ENCODE measurements at places on chromosomes 2 and 18.

GRCh38 chr18:63440881-63441280, 18.6 kb upstream of the VPS4B start:
- no peak for DNase-seq

- no peak for DNase-seq
Measured at GRCh38 chr18:11118051-11118766, 31.2 kb downstream of the PIEZO2 start.

DNA sequence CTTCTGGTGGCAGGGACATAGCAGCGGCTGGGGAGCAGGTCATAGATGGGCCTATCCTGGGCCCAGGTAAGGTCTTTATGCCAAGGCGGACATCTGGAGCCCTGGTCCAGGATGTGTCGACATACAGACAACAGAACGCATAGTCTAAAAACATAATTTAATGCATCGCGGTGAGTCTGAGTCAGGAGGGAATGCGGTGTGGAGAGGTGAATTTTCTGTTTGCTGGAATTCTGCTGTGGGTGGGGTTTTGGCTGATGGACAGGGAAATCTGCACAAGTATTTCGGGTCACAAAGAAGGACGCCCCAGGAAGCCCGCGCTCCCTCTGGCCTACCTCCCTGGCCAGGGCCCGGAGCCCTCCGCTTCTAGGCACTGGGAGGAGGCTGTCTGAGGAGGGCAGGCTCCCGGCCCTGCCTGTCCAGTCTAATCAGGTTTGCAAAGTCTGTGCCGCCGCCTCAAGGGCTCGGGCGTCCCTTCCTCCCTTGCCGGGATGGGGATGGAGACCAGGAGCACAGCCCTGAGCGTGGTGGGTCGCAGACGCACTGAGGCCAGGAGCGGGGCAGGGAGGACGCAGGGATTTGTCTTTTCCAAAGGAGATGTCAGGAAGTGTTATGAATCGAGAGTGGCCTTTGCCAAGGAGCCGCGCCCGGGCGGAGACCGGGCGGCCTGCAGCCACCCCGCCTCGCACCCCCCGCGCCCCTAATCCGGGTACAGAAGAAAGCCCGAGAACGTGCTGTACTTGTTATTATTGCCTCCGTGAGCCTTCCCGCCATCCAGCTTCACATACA, 2.3 kb downstream of the C1QL2 start:
- DNase-seq, result no peak

- no peak for DNase-seq
Measured at GRCh38 chr18:2853926-2854664, 7.3 kb downstream of the EMILIN2 start.

- no peak for DNase-seq
Measured at GRCh38 chr2:105781274-105781978, 36.7 kb downstream of the NCK2 start.

- DNase-seq, result no peak
Measured at GRCh38 chr2:152330235-152330866, 4.6 kb upstream of the FMNL2 start.

DNA sequence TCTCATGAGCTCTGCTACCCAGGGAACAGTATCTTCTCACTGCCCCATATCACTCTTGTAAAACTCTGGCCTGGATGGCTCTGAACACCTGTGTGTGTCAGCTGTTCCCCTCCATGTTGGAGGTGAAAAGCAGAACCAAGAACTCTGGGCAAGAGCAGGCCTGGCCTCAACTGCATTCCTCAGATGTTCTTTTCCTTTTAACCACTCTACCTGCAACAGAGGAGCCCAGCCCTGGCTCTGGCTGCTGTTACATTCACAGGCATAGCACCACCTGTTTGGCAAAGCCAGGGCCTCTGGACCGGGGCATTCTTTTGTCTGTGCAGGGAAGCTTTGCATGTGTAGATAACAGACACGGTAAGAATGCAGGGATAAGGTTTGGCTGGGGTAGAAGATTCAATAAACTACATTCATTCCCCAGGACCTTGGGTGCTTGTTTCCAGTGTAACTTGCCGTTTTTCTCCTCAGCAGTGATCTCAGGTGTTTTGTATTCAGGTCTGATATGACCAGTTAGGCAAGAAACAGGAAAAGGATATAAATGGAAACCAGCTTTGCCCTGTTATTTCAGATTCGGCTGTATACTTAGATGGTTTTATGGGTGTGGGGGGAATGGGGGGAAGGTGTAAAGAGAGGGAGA, 95.1 kb downstream of the SPTBN1 start:
- no peak for DNase-seq

DNA sequence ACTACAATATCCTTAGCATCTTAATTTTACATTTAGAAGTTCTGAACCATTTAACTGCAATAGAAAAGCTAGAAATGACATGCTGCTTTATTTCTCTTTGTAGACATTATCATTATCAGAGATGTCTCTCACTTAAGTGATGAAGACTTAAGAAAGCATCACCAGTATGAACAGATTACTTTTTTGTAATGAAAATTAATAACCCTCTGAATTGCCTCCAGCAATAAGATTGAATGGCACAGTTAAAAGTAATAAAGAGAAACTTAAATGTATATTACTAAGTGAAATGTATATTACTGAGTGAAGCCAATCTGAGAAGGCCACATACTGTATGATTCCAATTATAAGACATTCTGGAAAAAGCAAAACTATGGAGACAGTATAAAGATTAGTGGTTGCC, 89.4 kb downstream of the PID1 start:
- DNase-seq, result no peak

- DNase-seq, result no peak
Measured at GRCh38 chr18:50947899-50948298, 19.9 kb upstream of the ELAC1 start.

GRCh38 chr2:196233021-196233804, 61.8 kb upstream of the STK17B start:
- no peak for DNase-seq

GRCh38 chr2:233989221-233989858, 61.2 kb upstream of the SPP2 start:
- no peak for DNase-seq

DNA sequence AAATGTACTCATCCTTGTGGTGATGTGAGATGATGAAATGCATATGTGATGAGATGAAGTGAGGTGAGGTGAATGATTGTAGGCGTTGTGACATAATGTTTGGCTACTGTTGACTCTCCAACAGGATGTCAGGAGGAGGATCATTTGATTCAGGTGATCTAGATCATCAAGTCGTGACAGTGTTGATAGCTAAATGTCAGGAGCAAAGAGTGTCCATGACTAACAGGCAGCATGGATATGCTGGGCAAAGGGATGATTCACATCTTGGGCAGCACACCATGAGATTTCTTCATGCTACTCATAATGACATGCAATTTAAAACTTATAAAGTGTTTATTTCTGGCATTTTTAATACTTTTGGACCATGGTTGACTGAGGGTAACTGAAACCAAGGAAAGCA, 40.2 kb upstream of the UBXN4 start:
- DNase-seq, result no peak

DNA sequence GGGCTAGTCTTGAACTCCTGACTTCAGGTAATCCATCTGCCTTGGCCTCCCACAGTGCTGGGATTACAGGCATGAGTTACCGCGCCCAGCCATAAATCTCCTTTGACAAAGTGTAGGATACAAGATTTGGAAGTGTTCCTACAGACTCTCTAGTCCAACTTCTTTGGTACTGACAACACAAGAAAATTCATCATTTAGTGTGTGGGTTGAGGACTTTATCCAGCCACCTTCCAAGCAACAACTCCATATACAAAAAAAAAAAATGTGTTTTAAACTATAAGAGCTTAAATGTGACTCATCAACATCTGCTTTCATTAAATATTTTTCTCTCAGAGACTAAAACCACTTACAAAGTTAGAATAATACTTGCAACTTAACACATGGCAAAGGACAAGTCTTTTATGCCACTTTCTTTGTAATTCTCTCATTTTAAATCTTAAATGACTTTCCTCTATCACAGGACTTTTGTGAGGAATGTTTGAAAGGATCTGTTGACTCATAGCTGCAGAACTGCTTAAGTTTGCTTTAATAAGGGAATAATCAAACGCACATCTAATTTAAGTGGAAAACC, 46.2 kb upstream of the ITGAV start:
- no peak for DNase-seq

GRCh38 chr2:233846387-233847247, 7.7 kb downstream of the HJURP start:
- DNase-seq, result no peak

DNA sequence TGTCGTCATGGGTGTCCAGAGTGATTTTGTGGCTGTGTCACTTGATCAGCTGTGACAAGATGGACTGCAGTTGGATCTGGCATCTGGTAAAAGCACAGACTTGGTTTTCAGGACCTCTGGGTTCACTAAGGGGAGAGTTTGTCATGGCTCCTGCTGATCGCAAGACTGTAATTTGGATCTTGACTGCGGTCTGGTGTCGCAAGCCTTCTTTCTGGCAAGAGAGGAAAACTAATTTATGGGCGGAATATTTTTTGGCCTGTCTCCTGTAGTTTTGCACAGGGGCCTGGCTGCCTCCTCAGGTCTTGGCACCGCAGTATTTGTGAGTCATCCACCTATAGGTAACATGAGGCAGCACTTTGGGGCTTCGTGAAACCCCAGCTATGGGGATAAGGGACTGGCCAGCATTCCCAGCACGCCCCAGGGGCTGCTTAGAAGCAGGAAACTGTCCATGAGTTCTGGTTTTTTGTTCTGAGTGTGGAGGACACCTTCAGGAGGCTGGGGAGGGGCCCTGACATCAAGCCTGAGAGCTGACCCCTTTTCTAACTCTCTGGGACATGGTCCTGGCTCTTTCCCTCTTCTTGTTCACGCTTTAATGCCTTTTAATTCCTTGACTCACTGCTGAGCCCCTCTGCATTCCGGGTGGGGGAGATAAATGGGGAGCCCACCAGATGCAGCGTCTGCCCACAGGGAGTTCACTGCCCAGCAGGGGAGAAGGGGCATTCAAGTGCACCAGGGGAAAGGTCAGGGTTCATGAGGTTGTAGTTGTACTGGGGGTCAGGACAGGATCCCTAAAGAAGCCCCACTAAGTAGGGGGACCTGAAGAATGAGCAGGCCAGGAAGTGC, 12.2 kb downstream of the SH3BP4 start:
- no peak for DNase-seq

DNA sequence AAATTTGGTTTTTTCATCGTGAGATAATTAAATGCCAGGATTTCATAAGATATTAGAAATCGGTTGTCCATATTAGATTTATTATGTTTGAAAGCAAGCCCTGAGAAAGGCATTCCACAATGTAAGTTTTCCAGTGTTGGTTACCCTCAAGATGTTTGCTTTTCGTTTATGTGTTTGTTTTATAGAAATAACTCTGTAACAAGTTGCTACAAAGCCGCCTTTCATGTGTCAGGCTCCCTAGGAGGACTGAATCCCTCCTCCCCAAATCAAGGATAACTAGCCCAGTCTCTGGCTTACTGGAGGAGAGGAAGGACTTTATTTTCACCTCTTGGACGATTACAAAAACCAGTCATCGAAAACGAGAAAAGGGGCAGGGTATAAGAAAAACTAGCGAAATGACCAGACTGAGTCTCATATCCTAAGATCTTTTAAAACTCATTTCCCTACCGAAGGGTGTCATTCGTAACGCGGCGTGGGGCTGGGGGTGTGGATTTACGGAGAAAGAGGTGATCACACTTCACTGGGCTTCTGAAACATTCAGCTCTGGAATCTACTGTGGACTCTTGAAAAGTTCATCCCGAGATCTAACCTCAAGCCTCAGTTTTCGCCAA, 1.0 kb upstream of the PEX13 start:
- DNase-seq, result no peak

DNA sequence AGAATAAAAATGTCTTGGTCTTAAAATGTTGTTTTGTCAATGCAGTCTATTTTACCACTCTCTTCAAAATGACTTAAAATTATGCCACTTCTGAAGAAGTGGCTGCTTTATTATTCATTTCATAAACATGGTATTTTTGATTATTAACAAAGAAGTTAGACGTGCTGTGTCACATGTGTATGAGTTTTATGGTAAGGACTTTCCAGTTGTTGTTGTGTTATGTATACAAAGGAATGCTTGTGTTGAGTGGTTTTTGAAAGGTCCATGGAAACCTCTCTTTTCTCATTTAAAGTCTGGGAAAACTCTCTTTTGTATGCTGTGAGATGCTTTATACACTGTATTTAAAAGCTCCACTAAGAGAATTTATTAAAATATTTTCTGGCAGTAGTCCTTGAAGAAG, 116.2 kb downstream of the MTCL1 start:
- DNase-seq, result no peak

DNA sequence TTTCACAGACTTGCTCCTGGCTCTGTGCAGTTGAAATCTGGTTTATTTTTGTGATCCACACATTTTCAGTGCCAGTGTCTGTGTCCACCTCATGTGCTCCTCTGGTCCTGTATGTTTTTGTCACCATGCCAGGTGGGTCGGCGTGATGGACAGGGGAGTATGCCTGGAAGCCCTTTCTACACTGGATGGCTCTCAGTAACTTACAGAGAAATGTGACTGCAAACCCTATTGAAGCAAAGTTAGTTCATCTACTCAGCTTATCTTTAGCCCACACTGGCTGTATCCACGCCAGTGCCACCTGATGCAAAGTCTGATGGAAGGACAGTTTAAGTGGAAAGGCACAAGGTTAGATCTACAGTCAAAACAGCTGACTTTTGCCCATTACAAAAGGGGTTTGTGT, 4.3 kb downstream of the IMPA2 start:
- DNase-seq, result no peak

- no peak for DNase-seq
Measured at GRCh38 chr2:94985636-94986035, 39.9 kb upstream of the MAL start.

DNA sequence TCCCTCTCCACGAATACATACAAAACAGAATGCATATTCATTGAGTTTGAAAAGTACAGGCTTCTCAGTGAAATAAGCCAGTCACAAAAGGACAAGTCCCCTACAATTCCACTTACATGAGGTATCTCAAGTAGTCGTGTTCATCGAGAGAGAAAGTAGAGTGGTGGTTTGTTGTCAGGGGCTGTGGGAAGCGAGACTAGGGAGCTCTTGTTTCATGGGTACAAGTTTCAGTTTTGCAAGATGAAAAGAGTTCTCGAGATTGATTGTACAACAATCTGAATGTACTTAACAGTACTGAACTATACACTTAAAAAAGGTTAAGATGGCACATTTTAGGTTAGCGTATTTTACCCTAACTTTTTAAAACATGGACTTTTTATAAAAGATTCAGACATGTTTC, 71.5 kb upstream of the TTC39C start:
- DNase-seq, result no peak

GRCh38 chr2:158179660-158180059, 78.0 kb downstream of the UPP2 start:
- DNase-seq, result no peak

DNA sequence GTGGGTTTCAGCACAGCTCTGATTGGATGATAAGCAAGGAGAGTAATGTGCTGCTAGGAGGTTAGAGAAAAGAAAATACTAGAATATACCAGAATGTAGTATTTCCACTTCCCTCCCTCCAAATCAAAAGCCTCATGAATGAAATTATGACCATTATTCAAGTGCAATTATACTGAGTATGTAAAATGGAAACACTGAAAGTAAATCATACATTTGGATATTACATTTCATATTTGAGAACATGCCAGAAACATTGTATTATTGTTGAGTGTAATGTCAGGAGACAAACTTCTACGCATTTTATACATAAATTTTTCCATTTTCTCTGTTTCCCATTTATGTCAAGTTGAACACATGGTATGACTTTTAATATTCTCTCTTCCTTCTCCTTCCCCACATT, 942 bp upstream of the CETN1 start:
- no peak for DNase-seq

GRCh38 chr2:142291969-142292368, 161.2 kb upstream of the LRP1B start:
- no peak for DNase-seq
